ENCODE measurements at places on chromosomes 6 and 20.

DNA sequence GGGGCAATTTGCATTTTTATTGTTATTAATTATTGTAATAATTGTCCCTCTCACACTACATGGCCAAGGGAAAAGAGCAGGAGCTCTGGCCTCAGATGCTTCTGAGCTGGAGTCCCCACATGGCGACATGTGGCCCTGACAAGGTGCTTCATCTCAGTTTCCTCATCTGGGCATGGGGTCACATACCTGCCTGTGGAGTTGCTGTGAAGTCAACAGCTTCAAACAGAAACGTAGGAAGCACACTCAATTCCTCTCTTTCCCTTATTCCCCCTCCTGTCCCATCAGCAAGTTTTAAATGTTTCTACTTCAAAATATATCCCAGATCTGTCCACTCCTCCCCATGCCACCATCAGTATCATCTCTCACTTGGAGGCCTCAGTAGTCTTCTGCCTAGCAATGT is 8.7 kb downstream of the CPNE5 start:
- no peak for DNase-seq

DNA sequence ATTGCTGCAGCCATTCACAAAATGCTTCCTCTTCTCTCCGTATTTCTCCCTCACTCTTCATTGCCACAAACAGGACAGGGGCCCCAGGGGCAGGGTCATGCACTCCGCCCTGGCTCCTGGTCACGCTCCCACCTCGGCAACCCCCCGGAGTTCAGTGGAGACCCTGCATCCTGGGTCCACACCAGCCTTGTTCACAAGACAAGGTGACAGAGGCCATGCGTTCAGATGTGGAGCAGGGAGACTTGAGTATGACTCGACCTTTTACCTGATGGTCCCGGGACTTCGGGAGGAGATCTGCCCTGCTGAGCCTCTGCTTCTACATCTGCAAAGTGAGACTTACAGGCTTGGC is 49.4 kb downstream of the ANKRD60 start:
- DNase-seq = no peak

- no peak for DNase-seq
Observed at GRCh38 chr6:135159531-135159930, 21.6 kb upstream of the MYB start.

GRCh38 chr6:134830940-134831339 is 119.0 kb downstream of the ALDH8A1 start:
- DNase-seq = no peak

GRCh38 chr20:8321001-8321400 is 188.9 kb downstream of the PLCB1 start:
- DNase-seq = no peak

DNA sequence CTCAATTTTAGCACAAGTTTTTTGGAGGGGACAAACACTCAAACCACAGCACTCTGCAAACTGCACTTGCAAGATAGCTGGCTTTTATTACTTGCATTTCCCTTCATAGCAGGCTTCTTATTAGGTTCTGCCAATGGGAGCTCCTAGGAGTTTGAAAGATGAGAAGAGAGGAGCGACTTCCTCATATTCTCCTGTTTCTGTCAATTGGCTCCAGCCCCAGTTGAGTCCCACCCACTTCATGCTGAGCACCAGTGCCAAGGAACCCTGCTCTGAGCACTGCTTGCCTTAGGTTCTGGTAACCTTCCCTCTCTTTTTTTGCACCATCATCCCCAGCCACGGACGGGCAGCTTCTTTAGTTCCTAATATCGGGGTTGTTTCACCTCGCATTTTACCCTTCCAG is 67.9 kb downstream of the PSMB1 start:
- no peak for DNase-seq

Measured in stimulated activated CD8-positive, alpha-beta memory T cell treated with anti-CD3 and anti-CD28 coated beads, Interleukin-4, amount 100 ng/mL, for 1 hour (primary cell).